ENCODE measurements at places on chromosomes 5 and 9. TPM values are rescaled to one million over a fixed set of nuclear protein-coding genes. Genes with fewer than 3 reads are reported as not detected.

Gene ROPN1L
- 0.96 TPM for total RNA-seq

Gene FBN2
- 5.9 TPM for total RNA-seq

Gene TMEM171
- 8.9 TPM for total RNA-seq

Gene OR5C1
- total RNA-seq: not detected

Gene CA9
- total RNA-seq: not detected

Gene DDX4
- total RNA-seq: not detected

Gene GRM6
- not detected for total RNA-seq

Gene MYORG
- 3.6 TPM for total RNA-seq

Gene SYK
- total RNA-seq: not detected

Gene IQGAP2
- 2.3 TPM for total RNA-seq

Gene ARPC5L
- total RNA-seq: 21.9 TPM

Gene GAS1
- total RNA-seq: 1.5 TPM

Gene RORB
- under 0.01 TPM for total RNA-seq

Gene CCDC192
- total RNA-seq: not detected

Gene LECT2
- total RNA-seq: not detected

Gene CBY3
- not detected for total RNA-seq

Gene STC2
- 18.1 TPM for total RNA-seq

Gene C5
- 0.86 TPM for total RNA-seq

Gene SLC2A6
- total RNA-seq: 55.9 TPM

Gene HSPA9
- total RNA-seq: 355 TPM

Gene ZNF189
- total RNA-seq: 33.3 TPM

Gene ADGRD2
- total RNA-seq: not detected

All from vein endothelial cell (primary cell).